ENCODE measurements at places on chromosomes 4 and X. TPM values are rescaled to one million over a fixed set of nuclear protein-coding genes. Genes with fewer than 3 reads are reported as not detected.

- H3K4me1 ChIP-seq: no peaks in the 10 kb centered on the region
- H3K36me3 ChIP-seq: no peaks in the 10 kb centered on the region
- no peak for DNase-seq
Observed at GRCh38 chr4:38504396-38504715, 159.6 kb upstream of the KLF3 start.

DNA sequence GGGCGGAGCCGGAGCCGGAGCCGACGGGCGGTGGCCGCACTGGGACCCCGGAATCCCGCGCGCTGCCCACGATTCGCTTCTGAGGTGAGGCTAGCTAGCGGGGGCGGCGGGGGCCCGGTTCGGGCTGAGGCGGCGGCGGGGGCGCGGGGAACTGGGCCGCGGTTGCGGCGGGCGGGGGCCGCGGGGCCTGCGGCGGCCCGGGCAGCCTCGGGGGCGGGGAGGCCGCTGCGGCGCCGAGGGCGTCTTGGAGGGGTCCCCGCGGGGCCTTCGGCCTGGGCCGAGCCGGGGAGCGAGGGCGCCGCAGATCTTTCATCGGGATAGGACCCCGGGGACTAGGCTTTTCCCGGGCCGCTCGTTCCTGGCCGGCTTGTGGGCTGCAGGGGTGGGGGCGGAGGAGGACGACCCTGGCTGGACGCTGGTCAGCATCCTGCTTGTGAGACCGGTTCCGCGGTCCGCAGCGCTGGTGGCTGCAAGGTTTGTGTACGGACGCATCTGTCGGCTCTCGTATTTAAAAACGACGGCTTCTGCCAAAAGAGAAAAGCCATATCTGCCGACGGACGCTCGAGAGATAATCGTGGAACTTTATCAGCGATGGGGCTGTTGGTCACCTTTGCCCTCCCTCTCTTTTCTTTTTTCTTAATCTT, 419 bp downstream of the ADD1 start:
- peak overlapping the region; percentile 94 for H3K4me3 ChIP-seq
- H3K4me1 ChIP-seq: peaks cover 19% of the 10 kb centered on the region
- H3K27ac ChIP-seq: peak overlapping the region; percentile 96
- peaks cover 4% of the 10 kb centered on the region for H3K36me3 ChIP-seq
- DNase-seq: peak; percentile 73

DNA sequence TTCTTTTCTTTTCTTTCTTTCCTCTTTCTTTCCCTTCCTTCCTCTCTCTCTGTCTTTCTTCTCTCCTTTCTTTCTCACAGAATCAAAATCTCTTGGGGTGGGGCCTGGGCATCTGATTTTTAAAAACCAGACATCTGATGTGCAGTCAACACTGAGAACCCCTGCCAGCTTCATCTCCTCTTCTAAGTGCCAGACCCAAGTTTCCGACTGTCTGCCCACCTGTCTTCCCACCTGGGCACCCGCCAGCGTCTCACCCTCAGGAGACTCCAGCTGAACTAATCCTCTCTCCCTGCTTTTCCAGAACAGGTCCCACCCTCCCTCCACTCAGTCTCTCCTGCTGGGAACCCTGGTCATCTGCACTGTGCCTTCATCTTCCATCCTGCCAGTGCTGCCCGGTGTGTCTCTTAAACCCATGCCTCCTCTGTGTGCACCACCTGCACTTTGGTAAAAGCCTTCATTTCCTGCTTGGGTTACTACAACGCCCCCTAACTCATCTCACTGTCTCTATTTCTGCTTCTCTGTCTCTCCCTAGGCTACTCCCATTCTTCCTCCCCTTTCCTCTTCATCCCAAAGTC, 2.8 kb downstream of the SOD3 start:
- peaks cover 11% of the 10 kb centered on the region for H3K27me3 ChIP-seq
- no peak for DNase-seq
- peaks cover 13% of the 10 kb centered on the region for H3K4me1 ChIP-seq
- peaks cover 12% of the 10 kb centered on the region for H3K36me3 ChIP-seq
- H3K27ac ChIP-seq: no peak overlapping the region
- no peak overlapping the region for H3K4me3 ChIP-seq

DNA sequence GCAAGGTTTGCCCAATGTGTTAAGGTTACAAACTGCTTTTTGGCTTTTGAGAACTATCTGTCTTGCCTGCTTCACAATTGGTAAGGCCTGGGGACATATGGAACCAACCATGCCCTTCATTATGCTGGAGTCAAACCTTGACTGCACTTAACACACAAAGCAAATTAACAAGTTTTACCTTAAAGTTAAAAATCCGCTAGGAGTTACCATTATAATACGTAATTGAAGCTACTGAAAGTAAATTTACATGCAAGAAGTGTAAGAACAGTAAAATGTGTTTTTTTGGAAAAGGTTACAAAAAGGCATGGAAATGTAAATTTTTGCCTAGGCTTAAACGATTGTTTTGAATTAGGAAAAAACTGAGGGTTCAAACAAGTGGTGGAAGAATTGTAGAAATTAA, 69.7 kb downstream of the BMP15 start:
- no peak overlapping the region for H3K4me3 ChIP-seq
- H3K4me1 ChIP-seq: no peaks in the 10 kb centered on the region
- no peak for DNase-seq
- H3K27ac ChIP-seq: no peak overlapping the region
- H3K27me3 ChIP-seq: peaks cover 1% of the 10 kb centered on the region
- no peaks in the 10 kb centered on the region for H3K36me3 ChIP-seq

DNA sequence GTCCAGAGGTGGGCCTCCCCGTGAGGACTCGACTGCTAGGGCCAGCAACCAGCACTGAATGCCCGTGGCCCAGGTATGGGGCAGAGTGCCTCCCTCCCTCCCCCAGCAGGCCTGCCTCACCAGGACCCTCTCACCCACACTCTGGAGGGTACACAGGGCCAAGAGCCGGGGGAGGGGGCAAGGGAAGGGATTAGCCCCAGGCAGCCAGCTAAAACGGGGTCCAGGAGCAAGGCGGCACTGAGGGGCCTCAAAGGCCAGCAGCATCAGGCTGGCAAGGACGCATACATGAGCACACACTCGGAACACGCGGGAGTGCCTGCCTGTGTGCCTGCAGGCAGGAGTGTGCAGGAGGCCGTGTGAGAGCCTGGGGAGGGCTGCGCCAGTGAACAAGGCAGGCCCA, 18.3 kb upstream of the DUSP9 start:
- no peaks in the 10 kb centered on the region for H3K27me3 ChIP-seq
- no peaks in the 10 kb centered on the region for H3K4me1 ChIP-seq
- peaks cover 6% of the 10 kb centered on the region for H3K36me3 ChIP-seq
- no peak overlapping the region for H3K27ac ChIP-seq

- no peak overlapping the region for H3K27ac ChIP-seq
- no peak for DNase-seq
- no peaks in the 10 kb centered on the region for H3K27me3 ChIP-seq
- H3K4me1 ChIP-seq: peaks cover 11% of the 10 kb centered on the region
Observed at GRCh38 chr4:53011259-53011905, 149.3 kb downstream of the RASL11B start.

DNA sequence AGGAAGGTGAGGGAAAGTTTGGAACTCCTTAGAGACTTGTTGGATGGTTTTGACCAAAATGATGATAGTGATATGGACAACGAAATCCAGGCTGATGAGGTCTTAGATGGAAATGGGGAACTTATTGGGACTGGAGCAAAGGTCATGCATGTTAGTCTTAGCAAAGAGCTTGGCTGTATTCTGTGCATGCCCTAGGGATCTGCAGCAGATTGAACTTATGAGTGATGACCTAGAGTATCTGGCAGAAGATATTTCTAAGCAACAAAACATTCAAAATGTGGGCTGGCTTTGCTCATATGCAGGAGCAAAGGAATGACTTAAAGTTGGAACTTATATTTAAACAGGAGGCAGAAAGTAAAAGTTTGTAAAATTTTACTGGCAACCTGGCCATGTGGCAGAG, 489.3 kb upstream of the DIPK2B start:
- H3K27ac ChIP-seq: no peak overlapping the region
- peaks cover 2% of the 10 kb centered on the region for H3K27me3 ChIP-seq
- no peaks in the 10 kb centered on the region for H3K36me3 ChIP-seq
- no peaks in the 10 kb centered on the region for H3K4me1 ChIP-seq
- DNase-seq: no peak

GRCh38 chrX:139691493-139691842, 16.5 kb downstream of the MCF2 start:
- H3K4me1 ChIP-seq: no peaks in the 10 kb centered on the region
- H3K27ac ChIP-seq: no peak overlapping the region
- H3K4me3 ChIP-seq: peak overlapping the region; percentile 75
- H3K27me3 ChIP-seq: no peaks in the 10 kb centered on the region
- DNase-seq: peak; percentile 17

- peaks cover 1% of the 10 kb centered on the region for H3K27me3 ChIP-seq
- H3K4me3 ChIP-seq: no peak overlapping the region
- H3K4me1 ChIP-seq: no peaks in the 10 kb centered on the region
- H3K36me3 ChIP-seq: no peaks in the 10 kb centered on the region
- H3K27ac ChIP-seq: no peak overlapping the region
- DNase-seq: no peak
Observed at GRCh38 chrX:19576742-19577141, 61.4 kb upstream of the MAP3K15 start.

DNA sequence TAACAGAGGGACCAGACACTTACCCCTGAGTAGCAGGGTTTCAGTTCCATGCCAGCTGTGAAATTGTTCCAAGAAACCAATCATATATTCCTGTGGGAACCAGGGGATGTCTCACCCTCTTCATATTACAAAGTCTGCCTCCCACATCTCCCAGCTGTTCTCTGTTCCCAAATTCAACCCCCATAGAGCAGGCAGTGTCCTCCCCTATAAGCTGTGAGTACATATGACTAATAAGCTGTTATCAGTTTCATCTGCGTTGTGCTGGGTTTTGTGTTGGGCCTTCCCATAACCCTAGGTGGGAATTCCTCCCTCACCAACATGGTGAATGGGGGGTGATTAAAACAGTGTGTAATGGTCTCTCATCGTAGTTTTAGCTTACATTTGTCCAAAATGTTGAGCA, 41.0 kb downstream of the CEP44 start:
- H3K4me3 ChIP-seq: no peak overlapping the region
- H3K27me3 ChIP-seq: no peaks in the 10 kb centered on the region
- no peak for DNase-seq

DNA sequence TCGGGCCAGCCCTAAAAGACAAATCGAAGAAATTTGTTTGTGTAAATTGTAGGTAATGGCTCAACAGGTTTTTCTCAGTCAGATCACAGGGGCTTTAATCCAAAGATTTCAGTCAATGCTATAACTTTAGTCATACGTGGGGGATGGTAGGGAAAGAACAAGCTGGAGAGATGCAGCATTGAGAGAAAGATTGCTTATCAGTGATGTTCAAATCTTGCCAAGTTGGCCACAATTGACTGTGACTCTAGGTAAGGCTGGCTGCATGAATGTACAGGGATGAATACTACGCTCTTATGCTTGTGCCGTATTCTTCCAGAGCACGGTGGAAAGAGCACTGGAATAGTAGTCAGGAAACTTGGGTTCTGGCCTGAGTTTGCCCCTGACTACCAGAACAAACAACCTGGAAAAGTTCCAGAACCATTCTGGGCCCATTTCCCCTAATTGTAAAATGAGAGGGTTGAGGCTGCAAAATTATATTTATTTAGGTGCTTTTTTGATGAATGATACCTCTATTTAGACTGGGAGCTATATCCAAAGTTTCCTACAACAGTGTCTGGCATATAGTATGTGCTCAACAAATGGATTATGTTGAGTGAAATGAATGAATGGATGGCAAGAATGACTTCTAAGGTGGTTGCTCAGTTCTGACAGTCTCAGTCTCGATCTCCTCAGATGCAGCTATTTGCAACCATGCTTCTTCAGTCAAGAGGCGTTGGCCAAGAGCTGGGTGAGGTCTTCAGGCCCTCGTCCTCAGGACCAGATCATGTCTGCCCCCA, 44.4 kb downstream of the TSC22D3 start:
- H3K4me3 ChIP-seq: no peak overlapping the region
- peaks cover 2% of the 10 kb centered on the region for H3K4me1 ChIP-seq
- no peaks in the 10 kb centered on the region for H3K27me3 ChIP-seq
- no peaks in the 10 kb centered on the region for H3K36me3 ChIP-seq

DNA sequence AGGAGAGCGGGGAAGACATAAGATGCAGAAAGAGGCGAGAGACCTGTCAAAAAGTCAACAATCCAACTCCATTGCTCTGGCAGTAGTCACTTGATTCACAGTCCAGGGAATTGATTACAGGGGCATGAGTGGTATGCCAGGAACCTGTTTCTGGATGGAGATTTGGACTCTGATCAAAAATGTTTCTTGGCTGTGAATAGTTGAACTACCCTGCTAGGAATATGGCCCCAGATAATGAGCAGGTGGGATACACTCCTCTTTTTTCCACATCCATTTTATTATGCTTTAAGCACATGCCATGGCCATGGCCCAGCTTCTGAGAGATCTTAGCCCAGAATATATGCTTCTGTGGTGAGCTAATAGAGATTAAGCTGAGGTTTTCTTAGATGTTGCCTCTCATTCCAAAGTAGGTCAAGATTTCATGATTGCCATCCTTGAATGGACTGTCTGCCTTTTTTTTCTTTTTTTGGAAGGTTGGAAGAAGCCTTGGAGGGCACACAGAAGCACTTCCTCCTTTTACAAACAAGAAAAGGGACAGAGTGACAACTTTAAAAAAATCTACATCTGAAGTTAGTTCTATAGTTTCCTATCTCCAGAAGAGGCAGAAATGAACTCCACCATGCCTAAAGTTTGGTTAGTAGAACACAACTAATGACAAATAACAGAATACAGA, 121.9 kb downstream of the KIT start:
- no peaks in the 10 kb centered on the region for H3K36me3 ChIP-seq
- DNase-seq: no peak
- H3K4me1 ChIP-seq: peaks cover 9% of the 10 kb centered on the region
- no peak overlapping the region for H3K27ac ChIP-seq

GRCh38 chr4:153479101-153479500, 12.9 kb downstream of the TMEM131L start:
- H3K36me3 ChIP-seq: peaks cover 7% of the 10 kb centered on the region
- H3K4me3 ChIP-seq: no peak overlapping the region
- peaks cover 4% of the 10 kb centered on the region for H3K27me3 ChIP-seq
- H3K27ac ChIP-seq: no peak overlapping the region
- no peak for DNase-seq

- peaks cover 3% of the 10 kb centered on the region for H3K27me3 ChIP-seq
- H3K4me3 ChIP-seq: no peak overlapping the region
- H3K36me3 ChIP-seq: no peaks in the 10 kb centered on the region
- DNase-seq: no peak
- no peak overlapping the region for H3K27ac ChIP-seq
Observed at GRCh38 chrX:18210470-18210869, 10.2 kb downstream of the BEND2 start.

The HTRA3 gene
- total RNA-seq: 0.64 TPM

The SAGE1 gene
- not detected for total RNA-seq

The GPRASP1 gene
- 9.8 TPM for total RNA-seq

The CFP gene
- 0.49 TPM for total RNA-seq

The ZCCHC12 gene
- 22.7 TPM for total RNA-seq

The NELFA gene
- 39.6 TPM for total RNA-seq

The DDIT4L gene
- total RNA-seq: not detected

The SH2D1A gene
- total RNA-seq: not detected

Data from glutamatergic neuron (in vitro differentiated cells).